ENCODE measurements at places on chromosomes 16 and 17.
A peak's percentile ranks its signal among the peaks of the same experiment; 100 is the strongest.

DNA sequence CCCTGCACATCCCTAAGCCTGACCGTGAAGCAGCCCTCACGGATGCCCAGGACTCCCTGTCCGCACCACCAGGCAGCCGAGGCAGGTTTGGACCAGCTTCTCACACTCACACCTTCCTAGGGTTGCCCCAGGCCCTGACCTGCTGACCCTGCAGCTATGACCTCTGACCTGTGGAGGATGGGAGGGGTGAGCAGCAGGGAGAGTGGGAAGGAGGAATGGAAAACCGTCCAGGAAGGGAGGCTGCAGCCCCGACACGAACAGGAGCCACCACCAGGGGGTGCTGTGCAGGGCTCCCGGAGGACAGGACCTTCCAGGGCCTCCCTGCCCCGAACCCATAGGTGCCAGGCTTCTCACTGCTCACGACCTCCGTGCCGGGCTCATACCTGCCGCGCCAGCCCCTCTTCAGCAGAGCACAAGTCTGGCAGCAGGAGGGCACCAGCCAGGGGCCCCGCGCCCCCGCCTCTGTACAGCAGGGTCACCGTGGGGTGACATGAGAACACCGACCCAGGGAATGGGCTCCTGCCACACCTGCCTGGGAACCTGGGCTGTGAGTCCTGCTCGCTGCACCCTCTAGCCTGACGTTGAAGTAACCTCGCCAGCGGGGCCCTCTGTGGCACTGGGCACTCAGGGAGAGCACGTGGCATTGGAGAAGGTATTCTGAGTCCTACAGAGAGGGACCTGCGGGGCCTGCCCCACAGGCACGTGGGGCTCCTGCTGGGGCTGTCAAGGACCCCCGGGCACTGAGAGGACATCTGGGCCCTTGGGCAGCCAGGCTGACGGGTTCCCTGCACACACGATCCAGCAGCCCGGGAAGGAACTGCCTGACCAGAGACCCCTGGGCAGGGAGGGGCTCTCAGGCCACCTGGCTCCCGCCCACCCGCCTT, 37.6 kb downstream of the CTU2 start:
- DNase-seq, result peak; percentile 76

GRCh38 chr16:58126451-58126961, 2.7 kb downstream of the CFAP20 start:
- no peak for DNase-seq

- DNase-seq, result no peak
These were observed 35.6 kb downstream of the PRKCA start for GRCh38 chr17:66337866-66338485.

DNA sequence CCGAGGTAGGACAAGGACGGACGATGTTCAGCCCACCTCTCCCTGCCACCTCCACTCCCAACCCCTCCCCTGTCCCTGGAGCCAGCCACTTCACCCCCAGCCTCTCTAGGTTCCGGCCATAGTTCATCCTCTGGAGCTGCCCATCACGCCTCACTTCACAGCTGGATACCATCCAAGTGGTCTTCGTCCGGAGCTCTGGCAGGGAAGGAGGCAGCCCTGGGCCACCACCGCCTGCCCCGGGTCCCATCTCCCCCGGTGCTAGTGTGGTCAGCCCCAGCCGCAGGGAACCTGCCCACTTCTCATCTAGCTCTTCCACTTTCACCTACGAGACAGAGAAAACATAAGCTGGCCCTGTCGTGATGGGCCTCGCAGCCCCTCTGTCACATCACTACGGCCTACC, 6.3 kb upstream of the GPS2 start:
- DNase-seq, result no peak

Data from mesendoderm (in vitro differentiated cells).